GM03348 (cell line): ENCODE measurements at places on chromosomes 12 and 14.

DNA sequence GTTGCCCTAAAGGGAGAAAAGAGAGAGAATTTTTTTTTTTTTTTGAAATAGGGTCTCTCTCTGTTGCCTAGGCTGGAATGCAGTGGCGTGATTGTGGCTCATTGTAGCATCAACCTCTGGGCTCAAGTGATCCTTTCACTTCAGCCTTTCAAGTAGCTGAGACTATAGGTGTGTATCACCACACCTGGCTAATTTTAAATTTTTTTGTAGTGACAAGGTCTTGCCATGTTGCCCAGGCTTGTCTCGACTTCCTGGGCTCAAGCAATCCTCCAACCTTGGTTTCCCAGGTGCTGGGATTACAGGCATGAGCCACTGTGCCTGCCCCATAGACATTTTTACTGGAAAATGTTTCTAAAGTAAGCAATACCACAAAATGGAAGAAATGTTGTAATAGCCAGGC is 36.8 kb downstream of the YARS2 start:
- no peak for DNase-seq

GRCh38 chr12:92065018-92065499 is 80.6 kb downstream of the BTG1 start:
- no peak for DNase-seq

DNA sequence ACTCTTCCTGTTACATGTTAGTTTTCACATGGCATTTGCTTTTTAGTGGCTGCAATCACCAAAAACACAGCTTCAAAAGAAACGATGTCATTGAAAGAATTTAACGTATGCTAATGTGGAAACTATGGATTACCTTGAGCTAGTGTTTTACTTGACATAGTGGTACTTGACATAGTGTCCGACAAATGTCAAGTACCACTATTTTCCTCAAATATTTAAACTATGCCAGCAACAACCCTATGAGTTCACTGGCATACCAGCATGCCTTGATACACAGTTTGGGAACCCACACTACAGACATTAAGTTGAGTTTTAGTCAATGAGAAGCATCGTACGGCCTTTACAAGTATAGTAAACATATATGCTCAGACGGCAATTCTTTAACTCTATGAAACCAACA is 560.3 kb downstream of the GALC start:
- no peak for DNase-seq

DNA sequence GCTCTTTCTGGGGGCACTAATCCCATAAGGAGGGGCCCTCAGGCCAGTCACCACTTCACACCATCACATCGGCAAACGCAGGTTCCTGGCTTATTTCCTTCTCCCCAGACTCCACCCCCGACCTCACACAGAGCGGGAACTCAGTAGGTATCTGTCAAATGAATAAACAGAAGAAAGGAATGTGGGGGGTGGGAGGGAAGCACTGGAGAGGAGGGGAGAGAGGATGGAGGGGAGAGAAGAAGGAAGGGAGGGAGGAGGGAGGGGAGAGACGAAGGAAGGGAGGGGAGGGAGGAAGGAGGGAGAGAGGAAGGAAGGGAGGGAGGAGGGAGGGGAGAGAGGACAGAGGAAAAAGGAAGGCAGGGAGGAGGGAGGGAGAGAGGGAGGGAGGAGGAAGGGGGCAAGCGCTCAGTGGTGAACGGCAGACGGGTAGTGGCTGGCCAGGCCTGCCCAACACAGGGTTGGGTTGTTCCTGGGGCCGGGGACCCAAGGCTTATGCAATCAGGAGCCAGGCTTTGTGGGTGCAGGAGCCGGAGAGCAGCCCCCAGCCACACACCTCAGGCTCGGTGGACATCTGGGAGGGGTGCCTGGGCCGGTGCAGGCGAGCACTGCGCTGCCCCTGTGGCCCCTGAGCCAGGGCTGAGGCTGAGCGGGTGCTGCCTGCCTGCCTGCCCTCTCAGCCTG is 52.6 kb upstream of the FBRSL1 start:
- no peak for DNase-seq

- no peak for DNase-seq
Measured at GRCh38 chr14:28707814-28708213, 58.8 kb upstream of the FOXG1 start.

GRCh38 chr12:19190292-19191031 is 60.9 kb downstream of the PLEKHA5 start:
- DNase-seq, result peak; percentile 39

- DNase-seq, result peak; percentile 85
Measured at GRCh38 chr12:119804011-119804641, 73.0 kb downstream of the CIT start.

- DNase-seq, result no peak
Measured at GRCh38 chr12:93098077-93098476, 169.0 kb upstream of the EEA1 start.

- peak; percentile 31 for DNase-seq
Measured at GRCh38 chr14:99270458-99271220, 1.4 kb downstream of the BCL11B start.

DNA sequence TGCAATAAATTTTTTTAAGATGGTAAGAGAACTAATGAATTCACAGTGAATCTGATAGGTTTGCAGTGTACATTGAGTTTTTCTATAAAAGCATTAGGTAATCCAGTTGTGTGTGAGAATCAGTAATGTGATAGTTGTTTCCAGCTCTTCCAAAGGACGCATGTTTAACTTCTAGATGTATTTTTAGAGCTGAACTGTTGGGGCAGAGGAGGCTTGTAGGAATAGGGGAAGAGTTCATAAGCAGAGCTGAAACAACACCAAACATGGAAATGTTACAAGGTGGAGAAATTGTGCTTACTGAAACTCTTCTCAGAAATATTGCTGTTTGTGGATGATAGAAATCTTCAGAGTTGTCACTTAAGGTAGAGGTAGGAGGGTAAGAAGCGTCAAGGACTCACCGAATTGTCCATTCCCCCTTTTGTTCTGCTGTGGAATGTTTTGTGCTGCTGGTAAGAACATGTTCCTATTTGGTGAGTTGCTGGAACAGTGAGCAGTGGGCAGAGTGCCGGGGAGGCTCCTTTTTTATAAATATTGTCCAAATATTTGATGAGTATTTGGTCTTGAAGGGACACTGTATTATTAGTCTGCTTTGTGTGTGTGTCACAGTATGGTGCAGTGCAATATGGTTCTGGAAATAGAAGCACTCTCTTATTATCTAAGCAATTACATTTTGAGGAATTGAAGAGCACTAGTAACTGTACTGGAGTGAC is 76.7 kb downstream of the ANO6 start:
- no peak for DNase-seq

- DNase-seq, result no peak
Measured at GRCh38 chr12:94143438-94143837, 4.9 kb upstream of the PLXNC1 start.

- DNase-seq, result peak; percentile 70
Measured at GRCh38 chr14:71166180-71166837, 259.1 kb downstream of the PCNX1 start.

DNA sequence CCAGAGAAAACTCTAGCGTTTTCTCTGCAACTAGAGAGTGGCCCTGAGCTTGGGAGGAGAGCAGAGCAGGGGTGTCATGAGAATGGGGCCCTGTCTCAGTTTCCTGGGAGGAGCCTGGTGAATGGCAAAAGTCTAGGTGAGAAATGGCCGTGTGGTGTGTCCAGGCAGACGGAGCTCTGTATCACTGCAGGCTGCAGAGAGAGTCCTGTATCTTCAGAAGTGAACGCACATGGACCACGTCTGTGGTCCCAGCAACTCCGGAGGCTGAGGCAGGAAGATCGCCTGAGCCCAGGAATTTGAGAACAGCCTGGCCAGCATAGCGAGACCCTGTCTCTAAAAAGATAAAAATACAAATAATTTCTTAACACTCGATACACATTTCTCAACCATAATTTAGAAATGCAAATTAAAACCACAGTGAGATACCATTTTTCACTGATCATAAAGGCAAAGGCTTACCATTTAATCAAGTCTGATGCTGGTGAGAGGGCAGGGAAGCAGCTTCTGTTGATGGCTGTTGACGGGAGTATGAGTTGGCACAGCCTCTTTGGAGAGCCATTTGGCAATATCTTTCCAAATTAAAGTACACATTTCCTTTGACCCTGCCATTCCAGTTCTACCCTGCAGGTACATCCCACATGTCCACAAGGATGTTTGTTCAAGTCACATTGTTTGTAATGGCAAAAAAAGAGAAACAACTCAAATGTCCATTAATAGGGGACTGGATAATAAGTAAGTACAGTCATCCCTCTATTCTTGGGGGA is 51.0 kb downstream of the NFKBIA start:
- DNase-seq, result no peak

- no peak for DNase-seq
Measured at GRCh38 chr12:946212-946611, 3.3 kb downstream of the RAD52 start.

GRCh38 chr14:42517806-42518500 is 911.3 kb downstream of the LRFN5 start:
- no peak for DNase-seq

DNA sequence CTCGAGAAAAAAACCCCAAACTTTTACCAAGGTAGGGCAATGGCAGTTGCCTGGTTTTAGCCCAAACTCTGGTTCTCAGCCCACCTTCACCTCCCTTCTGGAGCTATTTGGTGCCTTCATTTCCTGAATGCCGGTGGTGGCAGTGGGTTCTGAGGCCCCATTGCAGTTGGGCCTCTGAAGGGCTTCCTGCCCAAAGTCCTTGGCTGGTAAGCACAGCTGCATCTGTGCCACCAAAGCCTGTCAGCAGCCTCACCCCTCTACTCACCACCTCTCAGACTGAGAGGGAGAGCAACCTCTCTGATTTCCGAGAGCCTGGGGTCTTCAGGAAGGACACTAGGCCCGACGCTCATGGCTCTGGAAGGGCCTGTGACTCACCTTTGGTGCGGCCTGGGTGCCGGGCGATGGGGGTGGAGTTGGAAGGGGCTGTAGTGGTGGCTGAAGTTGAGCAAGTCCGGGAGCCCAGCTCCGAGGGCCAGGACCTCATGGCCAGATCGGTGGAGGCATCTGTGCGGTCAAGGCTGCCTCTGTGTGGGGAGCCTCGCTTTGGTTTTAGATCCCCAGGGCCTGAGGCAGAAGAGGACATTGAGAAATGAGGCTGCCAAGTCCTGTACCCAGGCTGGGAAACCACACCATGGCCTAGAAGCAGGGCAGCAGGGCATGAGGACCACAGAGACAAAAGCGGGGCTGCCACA is 38.6 kb upstream of the GPR68 start:
- DNase-seq, result no peak

GRCh38 chr12:75981247-75982168 is 50.1 kb downstream of the PHLDA1 start:
- DNase-seq, result no peak

DNA sequence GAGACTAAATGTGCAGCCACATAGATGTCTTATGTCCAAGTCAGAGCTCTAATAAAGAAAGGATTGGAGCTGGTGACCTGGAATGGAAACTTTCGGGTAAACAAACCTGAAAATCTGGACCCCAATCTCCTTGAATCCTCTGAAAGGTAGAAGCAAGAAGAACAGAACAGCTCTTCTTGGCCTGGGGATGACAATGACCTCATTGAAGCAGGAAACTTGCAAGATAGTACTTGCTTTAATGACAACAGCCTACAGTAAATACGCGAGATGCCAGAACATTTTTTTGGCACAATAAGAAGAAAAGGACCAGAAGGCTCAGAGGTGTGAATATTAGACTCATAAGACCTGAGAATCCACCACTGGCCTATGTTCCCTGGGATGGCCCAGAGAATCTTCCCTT is 4.1 kb upstream of the PRIMA1 start:
- DNase-seq, result no peak

DNA sequence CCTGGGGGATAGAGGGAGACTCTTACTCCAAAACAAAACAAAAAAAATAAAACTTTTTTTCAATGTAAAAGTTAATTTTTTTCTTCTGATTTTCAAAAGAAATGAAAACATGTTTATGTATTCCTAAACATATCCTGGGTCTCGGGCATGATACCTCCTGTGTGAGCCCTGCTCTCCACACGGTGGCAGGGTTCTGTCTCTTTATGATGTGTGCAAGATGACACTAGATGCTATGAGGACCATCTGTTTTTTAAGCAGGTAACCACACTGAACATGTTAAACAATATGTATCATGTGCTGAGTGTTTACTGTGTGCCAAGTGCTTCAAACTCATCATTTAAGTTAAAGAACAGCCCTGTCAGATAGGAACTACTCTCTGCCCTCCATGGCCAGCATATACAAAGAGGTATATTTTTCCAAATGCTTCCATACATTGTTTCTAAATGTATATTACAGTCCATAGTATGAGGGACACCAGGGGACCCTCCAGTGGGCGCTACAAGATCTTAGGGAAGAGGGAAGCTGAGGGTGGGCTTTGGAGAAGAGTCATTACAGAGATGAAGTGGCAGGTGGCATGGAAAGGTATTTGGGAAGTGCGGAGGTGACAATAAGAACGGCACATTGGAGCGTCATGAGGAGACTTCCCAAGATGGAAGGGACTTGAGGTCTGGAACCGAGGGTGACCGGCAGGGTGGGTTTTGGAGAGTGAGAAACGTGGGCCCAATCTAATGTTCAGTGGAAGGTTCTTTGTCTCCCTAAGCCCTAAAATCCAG is 28.5 kb downstream of the FOS start:
- DNase-seq, result no peak

DNA sequence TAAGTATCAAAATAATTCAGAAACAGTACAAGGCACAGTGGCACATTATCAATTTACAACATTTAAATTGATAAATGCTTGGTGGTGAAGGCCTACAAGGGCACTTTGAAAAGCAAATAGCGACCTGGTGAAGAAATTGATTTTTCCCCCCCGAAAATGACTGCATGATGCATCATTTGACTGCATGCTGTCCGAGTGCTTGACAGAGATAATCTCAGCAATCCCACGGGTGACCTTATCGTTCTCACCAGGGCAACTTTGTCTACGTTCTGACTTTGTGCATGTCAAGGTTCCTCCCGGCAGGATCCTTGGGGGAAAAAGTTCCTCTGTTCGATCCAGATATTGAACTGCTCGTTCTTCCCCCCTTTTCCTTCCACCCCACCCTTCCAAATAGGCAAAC is 384.8 kb downstream of the EGLN3 start:
- DNase-seq, result no peak

DNA sequence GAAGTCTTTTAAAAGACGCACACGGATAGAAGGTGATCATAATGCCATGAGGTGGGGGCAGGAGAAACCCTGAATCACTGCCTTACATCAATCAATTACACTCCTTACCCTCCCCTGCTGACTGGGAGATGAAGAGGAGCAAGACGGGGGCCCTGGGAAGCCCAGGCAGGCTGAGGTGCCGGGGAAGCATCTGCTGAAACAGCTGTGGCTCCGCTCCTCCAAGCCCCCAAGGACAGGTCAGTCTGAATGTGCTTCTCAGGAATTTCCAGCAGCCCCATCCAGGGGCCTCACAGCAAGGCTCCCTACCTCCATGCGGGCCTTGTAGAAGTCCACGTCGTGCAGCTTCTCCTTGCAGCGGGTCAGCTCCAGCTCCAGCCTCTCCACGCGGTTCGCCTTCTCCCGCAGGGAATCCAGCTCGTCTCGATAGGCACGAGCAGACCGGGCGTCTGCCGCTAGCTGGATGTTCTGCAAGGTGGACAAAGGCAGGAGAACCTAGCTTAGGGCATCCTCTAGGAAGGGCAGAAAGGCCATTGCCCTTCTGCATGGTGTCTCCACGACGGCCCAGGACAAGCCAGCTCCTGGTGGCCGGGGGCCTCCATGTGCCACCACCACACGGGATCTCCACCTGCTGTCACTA is 79.8 kb downstream of the CCDC88C start:
- DNase-seq, result no peak

GRCh38 chr12:54829511-54829910 is 24.8 kb upstream of the MUCL1 start:
- no peak for DNase-seq

GRCh38 chr14:63887899-63888298 is 35.1 kb downstream of the SYNE2 start:
- no peak for DNase-seq

GRCh38 chr12:58041441-58041840 is 100.1 kb downstream of the ATP23 start:
- DNase-seq, result no peak

GRCh38 chr12:12817616-12818015 is 4.5 kb downstream of the DDX47 start:
- DNase-seq, result no peak
